Hindlimb muscle (tissue), 1 donor: ENCODE measurements at places on chromosomes 11 and 22.
A peak's percentile ranks its signal among the peaks of the same experiment; 100 is the strongest.

- DNase-seq = no peak
These were observed 57.0 kb upstream of the RTL6 start for GRCh38 chr22:44555046-44555445.

- DNase-seq = peak; percentile 66
These were observed 438.0 kb downstream of the TBC1D22A start for GRCh38 chr22:47200273-47201051.

GRCh38 chr11:12200279-12200990 is 90.0 kb downstream of the MICAL2 start:
- DNase-seq = no peak

GRCh38 chr11:34977089-34977912 is 60.9 kb downstream of the PDHX start:
- no peak for DNase-seq

- DNase-seq = no peak
These were observed 11.7 kb downstream of the SYNGR1 start for GRCh38 chr22:39361496-39361895.

- DNase-seq = no peak
These were observed 8.4 kb upstream of the FTH1 start for GRCh38 chr11:61975638-61976419.

DNA sequence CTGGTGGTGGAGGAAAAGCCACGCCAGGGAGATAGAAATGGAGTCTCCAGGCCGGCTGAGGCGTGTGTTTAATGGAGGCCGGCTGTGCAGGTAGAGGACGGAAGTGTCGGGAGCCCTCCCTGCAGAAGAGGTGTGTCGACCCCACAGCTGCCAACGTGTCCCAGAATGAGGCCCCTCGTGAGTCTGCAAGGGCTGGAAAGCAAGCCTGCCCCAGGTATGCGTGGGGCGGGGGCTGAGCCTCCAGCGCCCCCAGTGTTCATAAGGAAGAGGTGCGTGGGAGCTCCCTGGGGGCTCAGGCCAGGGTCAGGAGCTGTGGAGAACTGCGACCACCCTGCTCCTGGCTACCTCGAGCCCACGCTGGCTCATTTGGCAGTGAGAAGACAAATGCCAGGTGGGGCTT is 38.0 kb upstream of the JAM3 start:
- DNase-seq = no peak

- DNase-seq = peak; percentile 74
These were observed 19.9 kb downstream of the PACSIN2 start for GRCh38 chr22:42994917-42995562.

GRCh38 chr11:12585861-12586260 is 88.4 kb upstream of the TEAD1 start:
- DNase-seq = no peak

DNA sequence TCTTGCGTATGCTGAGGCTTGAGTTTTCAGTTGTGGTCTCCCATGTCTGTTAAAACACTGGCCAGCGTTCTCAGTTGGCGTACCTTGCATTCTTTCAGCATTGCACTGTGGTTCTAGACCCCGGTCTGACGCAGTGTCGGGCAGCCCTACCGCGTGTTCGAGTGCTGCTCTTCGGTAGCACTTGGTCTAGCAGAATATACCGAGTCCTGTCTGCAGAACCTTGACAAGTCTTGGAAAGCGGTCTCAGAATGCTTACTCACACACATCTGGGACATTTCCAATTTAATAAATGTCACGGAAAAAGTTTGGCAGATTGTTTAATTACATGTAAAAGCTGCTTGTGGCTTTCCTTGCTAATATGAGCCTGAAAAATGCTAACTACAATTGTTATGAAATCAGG is 32.6 kb downstream of the PPFIA1 start:
- no peak for DNase-seq

DNA sequence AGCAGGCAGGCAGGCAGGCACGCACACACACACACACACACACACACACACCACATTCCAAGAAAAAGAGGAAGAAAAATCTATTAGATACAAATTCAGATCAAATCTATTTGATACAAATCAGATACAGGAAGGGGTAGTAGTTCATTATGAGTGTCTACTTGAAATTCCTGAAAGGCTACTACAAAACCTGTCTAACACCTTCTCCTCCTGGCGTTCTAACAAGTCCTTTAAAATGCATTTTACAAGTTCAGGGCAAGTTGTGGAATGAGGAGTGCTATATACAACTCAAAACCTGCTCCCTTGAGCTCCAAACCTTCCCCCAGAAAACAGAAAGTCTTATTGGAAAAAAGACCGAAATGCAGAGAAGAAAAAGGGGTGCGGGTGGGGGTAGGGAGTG is 476 bp downstream of the ARHGAP32 start:
- no peak for DNase-seq

DNA sequence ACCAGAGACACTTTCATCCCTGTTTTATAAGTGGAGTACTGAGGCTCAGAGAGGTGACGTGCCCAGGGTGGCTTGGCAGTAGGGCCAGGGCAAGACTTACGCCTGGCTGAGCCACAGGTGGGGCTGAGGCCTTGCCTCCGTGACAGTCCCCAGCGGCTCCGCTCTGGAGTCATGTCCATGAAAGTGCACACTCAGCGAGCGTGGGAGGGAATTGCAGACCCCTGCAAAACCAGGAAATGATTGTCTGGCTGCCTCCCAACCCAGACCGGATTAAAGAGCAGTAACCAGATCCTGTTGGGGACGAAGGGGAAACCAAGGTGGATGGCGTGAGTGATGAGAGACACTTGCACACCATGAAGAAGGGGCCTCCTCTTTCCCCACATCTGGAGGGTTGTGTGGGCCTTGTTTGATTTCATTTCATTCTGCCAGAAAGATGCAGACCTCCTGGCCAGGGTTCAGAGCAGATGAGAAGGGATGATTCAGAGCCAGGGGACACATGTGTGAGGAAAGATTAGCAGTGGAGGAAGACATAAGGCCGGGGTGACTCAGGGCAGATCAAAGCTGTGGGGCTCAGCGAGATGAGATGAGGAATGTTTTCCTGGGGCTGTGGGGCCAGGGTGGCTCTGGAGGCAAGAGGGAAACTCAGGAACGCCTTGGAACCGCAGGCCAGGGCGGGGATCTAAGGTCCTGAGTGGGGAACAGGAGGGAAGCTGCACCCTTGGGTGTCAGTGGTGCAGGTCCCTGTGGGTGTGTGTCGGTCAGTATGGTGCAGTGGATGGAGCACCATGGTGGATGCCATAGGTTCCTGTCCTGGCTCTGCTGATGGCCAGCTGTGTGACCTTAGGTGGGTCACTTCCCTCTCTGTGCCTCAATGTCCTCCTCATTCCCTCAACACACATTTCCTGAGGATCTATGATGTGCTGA is 29.9 kb upstream of the LRRC32 start:
- peak; percentile 42 for DNase-seq

DNA sequence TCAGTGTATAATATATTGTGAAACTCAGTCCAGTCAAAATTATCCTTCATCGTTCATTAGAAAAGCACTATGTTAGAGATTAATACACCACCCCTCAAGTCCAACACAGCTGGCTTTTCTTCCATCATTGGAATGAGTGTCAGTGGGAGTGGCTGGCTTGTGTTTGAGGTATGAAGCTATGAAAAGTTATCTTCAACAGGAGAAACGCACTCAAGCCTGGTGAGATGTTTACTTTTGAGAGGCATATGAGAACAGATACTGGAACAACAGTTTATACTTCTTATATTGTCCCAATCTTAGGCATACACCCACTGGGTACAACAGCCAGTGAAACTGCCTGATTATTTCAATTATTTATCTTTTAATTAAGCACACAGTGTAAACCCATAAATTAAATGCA is 34.3 kb downstream of the PLEKHB1 start:
- no peak for DNase-seq

GRCh38 chr22:25363474-25363873 is 144.0 kb downstream of the CRYBB2 start:
- DNase-seq = no peak
